ENCODE measurements at places on chromosomes 2 and 18.

- no peak for DNase-seq
Observed at GRCh38 chr2:119859528-119859927, 99.8 kb downstream of the PTPN4 start.

- no peak for DNase-seq
Observed at GRCh38 chr18:28455971-28456370, 279.0 kb upstream of the CDH2 start.

- DNase-seq, result no peak
Observed at GRCh38 chr2:237092920-237093781, 7.5 kb downstream of the COPS8 start.

DNA sequence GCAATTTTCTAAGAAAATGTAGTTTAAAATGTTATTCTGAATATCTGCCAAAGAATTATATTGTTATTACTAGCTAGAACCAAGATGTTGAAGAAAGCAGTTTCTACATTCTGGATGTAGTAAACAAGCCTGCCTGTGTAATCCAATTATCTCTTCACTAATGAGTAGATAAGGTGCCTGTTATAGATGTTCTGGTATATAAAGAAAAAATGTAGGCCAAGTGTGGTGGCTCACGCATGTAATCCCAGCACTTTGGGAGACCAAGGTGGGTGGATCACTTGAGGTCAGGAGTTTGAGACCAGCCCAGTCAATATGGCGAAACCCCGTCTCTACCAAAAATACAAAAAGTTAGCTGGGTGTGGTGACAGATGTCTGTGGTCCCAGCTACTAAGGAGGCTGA is 28.9 kb downstream of the CD302 start:
- no peak for DNase-seq

DNA sequence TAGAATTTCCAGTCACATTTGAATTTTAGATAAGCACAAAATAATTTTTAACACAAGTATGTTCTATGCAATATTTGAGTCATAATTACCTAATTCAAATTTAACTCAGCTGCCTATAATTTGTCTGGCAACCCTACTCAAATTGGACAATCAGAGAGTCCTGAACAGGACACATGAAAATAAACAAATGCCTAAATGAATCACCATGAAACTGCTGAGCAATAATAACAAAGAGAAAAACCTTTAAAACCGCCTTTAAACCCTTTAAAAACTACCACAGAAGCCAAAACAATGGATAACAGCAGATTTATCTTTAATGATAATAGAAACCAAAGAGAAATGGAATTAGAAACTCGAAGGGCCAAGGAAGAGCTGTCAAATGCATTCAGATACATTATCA is 39.5 kb downstream of the ARL4C start:
- DNase-seq, result no peak

DNA sequence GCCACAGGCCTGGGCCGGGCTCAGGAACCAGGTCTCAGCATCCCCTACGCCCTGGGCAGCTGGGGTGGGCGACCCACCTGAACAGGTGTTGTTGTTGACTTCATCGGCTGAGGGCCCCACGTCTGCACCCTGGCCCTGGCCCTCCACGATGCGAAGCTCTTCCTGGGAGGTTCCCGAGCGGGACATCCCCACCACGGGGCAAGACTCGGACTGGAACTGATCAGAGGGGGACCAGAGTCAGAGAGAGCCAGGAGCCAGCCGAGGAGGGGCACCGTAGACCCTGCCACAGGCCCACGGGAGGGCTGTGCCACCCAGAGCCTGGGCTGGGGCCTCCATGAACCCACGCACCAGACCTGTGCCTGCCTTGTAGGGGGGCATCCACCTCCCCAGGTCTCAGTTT is 54.3 kb downstream of the AQP12A start:
- no peak for DNase-seq

All from T-helper 17 cell (primary cell).